Fibroblast of skin of left quadriceps (primary cell): ENCODE measurements at places on chromosomes 7 and 10.

- DNase-seq: no peak
Observed at GRCh38 chr7:130904792-130905191, 170.8 kb upstream of the KLF14 start.

DNA sequence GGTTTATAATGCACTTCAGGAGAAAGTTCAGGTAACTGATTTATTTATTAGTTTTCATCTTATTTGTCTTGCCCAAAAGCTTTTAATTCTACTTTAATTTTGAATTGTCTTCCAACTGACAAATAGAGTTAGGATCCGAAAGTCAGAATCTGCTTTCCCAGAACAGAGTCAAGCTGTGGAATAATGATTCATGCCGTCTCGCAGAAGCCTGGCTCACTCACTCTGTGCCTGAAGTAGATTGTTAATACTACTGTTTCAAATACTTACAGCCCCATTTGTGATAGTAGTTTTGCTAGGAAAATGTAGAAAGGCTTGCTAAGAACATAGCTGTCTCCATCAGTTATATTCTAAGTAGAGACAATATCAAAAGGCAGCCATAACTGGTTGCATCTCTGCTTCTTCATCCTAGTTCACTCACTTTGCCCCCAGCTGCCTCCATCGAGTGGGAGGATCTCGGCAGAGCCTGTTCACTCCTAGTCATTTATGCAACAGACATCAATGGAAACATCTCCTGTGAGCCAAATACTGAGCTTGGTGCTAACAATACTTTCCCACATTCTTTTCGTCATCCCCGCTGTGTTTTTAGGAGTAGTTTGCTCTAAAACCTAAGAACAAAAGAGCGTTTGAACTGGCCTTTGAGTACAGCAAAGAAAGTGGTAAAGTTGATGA lies 28.0 kb downstream of the ABRAXAS2 start:
- DNase-seq: no peak

DNA sequence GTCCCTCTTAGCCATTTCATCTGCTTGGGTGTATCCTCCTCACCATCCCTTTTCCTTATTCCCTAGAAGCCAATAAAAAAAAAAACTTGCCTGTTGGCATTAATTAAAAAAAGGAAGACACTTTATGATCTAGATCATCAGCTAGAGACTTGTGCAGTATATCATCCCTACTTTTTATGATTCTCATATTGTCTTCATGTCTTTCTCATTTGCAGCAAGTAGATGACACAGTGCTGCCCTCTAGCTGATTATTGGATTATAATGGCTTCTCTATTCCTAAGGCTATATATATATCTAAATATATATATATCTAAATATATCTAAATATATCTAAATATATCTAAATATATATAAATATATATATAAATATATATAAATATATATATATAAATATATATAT lies 272.4 kb upstream of the LRGUK start:
- peak; percentile 62 for DNase-seq

DNA sequence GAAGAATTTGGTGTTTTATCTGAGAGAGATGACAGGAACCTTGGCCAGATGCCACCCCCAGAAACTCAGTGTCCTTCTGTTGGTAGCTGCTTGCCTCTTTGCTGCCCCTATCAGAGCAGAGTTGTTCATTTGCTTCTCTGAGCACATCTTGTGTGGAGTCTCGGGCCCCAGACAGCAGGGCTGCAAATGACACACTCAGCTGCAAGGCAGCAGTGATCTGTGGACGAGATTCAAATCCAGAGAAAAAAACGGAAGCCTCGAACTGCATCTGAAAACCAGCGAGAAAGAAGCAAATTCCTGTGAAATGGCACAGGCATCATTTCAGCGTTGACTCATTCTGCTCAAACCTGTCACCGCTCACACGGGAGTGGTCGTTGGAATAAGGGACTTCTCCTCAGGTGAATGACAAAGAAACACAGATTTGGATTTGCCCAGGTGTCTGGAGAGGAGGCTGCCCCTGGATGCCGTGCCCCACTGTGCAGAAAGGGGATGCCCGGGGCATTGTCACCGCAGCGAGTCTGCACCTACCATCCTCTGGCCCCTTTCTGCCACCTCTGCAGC lies 144.7 kb downstream of the PFKFB3 start:
- no peak for DNase-seq

- no peak for DNase-seq
Observed at GRCh38 chr7:96100737-96101136, 221.2 kb downstream of the SLC25A13 start.

DNA sequence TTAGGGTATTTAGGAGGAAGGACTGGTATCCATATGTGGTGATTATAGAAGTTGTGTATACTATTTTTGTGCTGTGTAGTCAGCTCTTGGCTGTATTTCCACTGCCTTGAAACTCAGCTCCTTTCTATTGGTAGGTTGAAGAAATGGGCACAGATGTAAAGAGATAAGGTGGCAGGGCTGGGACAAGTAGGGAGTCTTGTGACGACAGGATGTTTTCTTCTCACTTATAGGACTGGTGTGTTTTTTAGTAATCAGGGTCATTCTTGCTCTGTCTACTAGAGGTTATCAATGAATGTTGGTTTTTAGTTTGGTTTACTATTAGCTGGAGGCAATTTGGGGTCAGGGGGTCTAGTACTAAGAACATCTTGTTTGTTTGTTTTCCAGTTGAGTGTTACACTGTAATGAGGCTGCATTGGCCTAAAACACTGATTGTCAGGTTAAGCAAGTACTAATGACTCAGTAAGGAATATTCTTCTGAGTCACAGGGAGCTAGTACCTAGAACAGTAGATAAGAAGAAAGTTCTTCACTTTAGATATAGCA lies 11.8 kb downstream of the UBN2 start:
- no peak for DNase-seq

DNA sequence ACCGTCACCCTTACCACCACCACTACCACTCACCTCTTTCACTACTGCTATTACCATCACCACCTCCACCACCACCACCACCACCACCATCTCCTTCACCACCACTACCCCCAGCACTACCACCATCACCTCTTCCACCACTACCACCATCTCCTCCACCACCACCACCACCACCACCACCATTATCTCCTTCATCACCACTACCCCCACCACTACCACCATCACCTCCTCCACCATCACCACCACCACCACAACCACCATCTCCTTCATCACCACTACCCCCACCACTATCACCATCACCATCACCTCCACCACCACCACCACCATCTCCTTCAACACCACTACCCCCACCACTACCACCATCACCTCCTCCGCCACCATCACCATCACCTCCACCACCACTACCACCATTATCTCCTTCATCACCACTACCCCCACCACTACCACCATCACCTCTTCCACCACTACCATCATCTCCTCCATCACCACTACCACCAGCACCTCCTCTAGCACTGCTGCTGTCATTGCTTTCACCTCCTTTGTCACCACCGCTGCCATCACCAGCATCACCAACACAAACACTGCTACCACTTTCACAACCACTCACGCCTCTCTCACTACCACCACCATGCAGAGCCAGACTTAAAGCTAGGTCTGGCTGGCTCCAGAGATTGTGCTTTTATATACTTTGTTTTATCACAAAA lies 109.3 kb downstream of the ICA1 start:
- no peak for DNase-seq

DNA sequence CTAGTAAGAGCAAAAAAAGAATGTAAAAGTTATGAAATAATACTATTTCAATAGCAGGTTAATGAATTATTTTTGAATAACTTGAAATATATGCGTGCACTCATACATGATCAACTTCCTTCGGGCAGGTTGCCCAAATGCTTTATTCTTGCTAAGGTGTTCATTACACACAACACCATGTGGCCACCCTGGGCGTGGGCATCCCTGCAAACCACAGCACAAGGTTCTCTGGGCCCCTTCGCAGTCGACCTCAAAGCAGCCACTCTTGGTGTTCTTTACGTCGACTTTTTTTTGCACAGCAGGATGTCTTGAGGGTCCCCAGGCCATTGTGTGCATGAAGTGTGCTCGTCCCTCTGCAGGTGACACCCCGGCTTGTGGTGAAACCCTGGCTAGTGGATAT lies 300.7 kb upstream of the PITRM1 start:
- no peak for DNase-seq

DNA sequence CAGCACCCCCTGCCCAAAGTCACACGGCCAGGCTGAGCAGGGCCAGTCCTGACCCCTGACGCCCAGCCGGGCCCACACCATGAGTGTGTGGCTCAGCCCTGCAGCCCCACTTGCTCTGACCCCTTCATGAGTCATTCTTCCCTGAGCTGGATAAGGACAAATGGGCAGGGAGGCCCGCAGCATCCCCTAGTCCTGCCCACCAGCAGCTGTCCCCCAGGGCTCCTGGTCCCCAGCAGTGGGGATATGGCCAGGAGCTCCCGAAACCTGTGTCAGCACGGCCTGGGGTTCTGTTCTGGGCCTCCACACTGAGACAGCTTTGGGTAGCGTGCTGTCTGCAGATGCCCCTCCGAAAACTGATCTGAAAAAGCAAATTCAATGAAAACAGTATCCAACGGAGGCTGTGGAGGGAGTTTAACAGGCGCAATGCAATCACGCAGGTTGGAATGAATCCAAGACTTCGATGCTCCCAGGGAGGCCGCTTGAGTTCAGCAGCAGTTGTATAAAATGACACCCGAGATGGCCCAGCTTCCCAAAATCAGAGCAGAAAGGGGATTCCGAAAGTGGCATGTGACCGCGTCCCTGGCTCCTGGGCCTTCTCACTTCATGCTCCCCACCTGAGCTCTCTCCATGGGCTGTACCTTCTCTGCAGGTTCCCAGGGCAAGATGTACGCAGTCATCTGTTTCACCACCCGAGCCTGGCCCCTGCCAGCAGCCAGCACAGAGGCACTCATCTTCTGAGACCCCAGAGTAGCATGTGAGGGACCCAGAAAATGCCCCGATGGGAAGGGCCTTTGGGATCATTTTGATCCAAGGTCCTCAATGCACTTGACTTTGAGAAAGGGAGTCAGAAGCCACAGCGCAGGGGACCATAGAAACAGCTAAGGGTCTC lies 214.1 kb downstream of the USP6NL start:
- no peak for DNase-seq

GRCh38 chr10:52956861-52957260 lies 184.3 kb upstream of the MBL2 start:
- no peak for DNase-seq

DNA sequence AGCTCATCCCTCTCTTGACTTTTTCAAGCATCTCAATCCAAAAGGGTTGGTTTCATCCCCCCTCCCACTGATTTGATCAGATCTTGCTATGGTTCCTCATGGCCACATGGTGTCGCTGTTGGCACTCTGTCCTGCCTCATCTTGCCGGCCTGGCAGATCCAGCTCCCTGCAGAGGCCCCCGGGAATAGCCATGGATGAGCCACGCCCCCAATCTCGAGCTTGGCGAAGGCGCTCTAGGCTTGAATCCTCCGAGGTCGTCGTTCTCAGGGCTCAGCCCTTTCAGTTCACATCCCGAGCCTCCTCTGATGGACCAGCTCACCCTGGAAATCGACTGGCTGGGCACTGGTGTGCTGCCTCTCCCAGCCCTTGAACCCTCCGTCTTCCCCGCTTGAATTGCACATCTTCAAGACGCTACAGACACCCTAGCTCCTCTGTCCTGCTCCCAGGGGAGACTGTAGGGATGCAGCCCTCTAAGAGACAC lies 628.7 kb downstream of the TYW1 start:
- peak; percentile 59 for DNase-seq

DNA sequence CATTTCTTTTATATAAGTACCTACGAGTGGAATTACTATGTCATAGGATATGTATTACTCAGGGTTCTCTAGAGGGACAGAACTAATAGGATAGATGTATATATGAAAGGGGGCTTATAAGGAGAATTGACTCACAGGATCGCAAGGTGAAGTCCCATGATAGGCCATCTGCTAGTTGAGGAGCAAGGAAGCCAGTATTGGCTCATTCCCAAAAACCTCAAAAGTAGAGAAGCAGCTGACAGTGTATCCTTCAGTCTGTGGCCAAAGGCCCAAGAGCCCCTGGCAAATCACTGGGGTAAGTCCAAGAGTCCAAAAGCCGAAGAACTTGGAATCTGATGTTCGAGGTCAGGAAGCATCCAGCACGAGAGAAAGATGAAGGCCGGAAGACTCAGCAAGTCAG lies 59.8 kb downstream of the GALNT17 start:
- no peak for DNase-seq

DNA sequence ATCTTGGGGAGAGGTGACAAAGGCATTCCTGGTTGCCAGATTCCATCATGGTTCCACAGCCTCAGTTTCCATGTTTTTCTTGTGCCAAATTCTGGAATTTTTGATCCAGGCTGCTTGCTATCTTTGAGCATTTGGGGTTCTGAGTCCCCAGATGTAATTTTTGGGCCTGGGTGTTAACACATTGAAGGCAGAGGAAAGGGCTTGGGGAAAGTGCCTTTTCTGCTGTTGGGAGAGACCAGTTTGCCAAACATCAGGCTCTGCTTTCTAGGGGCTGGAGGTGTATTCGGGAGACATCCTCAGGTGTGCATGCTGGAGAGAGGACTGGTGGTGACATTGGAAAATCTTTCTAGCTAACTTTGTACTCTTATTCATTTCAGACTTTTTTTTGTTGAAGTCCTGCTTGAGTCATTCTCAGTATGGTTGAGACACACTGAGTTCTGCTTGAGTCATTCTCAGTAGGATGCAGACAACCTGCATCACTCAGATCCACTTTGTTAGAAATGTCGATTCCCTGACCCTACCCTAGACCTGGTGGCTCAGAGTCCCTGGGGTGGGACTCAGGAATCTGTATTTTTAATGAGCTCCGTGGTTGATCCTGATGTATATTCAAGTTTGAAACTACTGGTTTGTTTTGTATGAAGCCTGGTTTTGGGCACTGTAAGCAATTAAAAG lies 101.0 kb downstream of the LRMDA start:
- DNase-seq: no peak

GRCh38 chr7:44051611-44052220 lies 7.2 kb downstream of the DBNL start:
- DNase-seq: no peak

DNA sequence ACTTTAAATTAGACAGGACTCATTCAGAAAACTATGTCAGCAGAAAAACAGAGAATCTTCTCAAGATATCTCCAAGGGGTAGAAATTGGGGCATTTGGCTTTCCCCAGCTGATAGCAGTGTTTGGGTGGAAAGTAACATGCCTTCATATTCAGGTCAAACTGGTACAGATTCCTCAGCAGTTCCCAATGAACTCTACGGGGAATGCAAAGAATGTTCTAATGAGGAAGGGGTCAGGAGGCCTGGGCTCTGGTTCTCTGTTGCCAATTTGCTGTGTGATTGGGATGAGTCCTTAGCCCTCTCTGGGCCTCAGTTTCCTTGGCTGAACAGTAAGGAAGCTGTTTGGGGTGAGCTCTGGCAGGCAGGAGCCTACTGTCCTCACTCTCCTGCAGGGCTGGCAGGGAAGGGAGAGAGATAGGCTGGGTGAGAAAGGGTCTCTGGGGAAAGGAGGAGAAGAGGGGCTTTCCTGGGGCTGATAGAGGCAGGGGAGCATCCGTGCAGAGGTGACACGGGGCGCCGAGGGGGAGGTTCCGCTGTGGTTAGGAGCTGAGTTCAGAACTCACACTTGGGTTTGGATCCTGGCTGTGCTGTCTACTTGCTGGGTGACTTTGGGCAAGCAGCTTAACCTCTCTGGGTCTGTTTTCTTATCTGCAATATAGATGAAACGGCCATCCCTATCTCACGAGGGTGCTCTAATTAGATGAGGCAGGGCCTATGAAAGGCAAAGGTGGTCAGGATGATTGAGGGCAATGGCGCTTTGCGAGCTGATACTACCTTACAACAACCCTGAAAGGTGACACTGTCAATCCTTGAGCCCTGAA lies 45.1 kb downstream of the SPOCK2 start:
- no peak for DNase-seq
